Fibroblast of villous mesenchyme (primary cell): ENCODE measurements at places on chromosomes 1 and 21. TPM values are rescaled to one million over a fixed set of nuclear protein-coding genes. Genes with fewer than 3 reads are reported as not detected.

The ST6GALNAC5 gene
- total RNA-seq: 114 and 155 TPM in 2 replicates

The SMIM1 gene
- 1.7 and 3.5 TPM in 2 replicates for total RNA-seq

The PTPN22 gene
- 0.32 and 0.86 TPM in 2 replicates for total RNA-seq

The BTBD19 gene
- total RNA-seq: 11.6 and 13.0 TPM in 2 replicates

The ATP1A4 gene
- total RNA-seq: not detected in 2 replicates

The CELA2B gene
- under 0.01 TPM in 1 of 2 replicates, not detected in the other for total RNA-seq

The UBE2U gene
- not detected in 2 replicates for total RNA-seq

The HOOK1 gene
- total RNA-seq: not detected in 2 replicates

The DIO1 gene
- total RNA-seq: not detected in 2 replicates

The PM20D1 gene
- total RNA-seq: under 0.01 TPM in 1 of 2 replicates, not detected in the other

The ANGPTL3 gene
- total RNA-seq: under 0.01 TPM in 1 of 2 replicates, not detected in the other

The MTMR11 gene
- total RNA-seq: 7.8 and 8.4 TPM in 2 replicates

The DRAXIN gene
- not detected in 2 replicates for total RNA-seq

The FAM131C gene
- total RNA-seq: under 0.01 TPM in 1 of 2 replicates, not detected in the other

The NPR1 gene
- 1.6 and 3.9 TPM in 2 replicates for total RNA-seq

The FCRL2 gene
- total RNA-seq: not detected in 2 replicates

The EFNA4 gene
- 2.6 and 3.9 TPM in 2 replicates for total RNA-seq

The TINAGL1 gene
- total RNA-seq: 60.5 and 87.6 TPM in 2 replicates

The OR2M3 gene
- not detected in 2 replicates for total RNA-seq

The ZC3H12A gene
- 21.6 and 38.9 TPM in 2 replicates for total RNA-seq
